T-cell (primary cell): ENCODE measurements at places on chromosomes 2 and 18. TPM values are rescaled to one million over a fixed set of nuclear protein-coding genes. Genes with fewer than 3 reads are reported as not detected.

The ATP6V1C2 gene
- not detected for total RNA-seq

The SCG2 gene
- not detected for total RNA-seq

The EML4 gene
- total RNA-seq, result 117 TPM

The DAPL1 gene
- total RNA-seq, result not detected

- DNase-seq, result no peak
Observed at GRCh38 chr2:239033801-239034560, 186.1 kb downstream of the TWIST2 start.

DNA sequence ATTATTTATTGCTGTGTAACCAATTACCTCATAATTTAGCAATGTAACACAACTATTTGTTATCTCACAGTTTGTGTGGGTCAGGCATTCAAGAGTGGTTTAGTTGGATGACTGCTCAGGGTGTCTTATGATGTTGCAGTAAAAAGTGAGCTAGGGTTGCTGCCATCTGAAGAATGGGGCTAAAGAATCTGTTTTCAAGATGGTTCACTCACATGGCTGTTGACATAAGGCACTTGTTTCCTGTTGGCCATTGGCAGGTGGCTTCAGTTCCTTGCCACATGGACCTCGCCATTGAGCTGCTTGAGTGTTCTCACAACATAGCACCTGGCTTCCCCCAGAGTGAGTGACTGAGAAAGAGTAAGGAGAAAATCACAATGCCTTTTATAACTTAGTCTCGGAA lies 123.2 kb downstream of the TMEM17 start:
- DNase-seq, result no peak
